ENCODE measurements at places on chromosomes 7 and 10.

- no peak for DNase-seq
These were observed 15.0 kb upstream of the SLK start for GRCh38 chr10:103951942-103952341.

GRCh38 chr7:906776-907157 lies 30.4 kb downstream of the GET4 start:
- DNase-seq: no peak

DNA sequence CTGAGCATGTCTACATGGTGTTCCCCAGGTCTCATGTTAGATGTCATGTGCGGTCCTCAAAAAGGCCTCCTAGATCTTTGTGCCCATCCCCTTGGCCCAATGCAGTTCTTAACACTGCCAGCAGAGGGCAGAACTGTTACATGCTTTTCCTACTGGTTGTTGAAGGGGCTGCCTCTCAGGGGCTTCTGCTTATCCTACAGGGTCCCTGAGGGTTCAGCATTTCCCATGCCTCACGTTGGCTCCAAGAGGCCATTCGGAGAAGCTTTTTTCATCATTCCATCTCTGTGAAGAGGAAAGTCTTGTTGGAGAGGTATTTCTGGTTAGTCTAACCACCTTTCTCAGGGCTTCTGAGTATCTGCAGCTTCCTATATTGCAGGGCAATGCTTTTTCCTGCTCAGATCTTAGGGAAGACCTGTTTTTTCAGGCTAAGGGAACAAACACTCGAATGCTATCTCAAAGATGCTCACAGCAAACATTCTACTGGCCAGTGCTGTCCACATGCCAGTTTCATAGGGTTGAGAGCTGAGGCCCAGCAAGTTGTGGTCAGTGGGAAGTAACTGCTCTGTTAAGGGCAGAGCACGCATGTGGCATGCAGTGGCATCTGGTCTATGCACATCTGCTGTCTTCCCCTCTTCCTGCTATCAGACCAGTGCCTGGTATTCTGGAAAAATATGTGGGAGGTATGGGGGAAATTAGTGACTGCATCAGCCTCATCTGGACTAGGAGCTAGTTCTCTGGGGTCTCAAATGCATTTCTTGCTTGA lies 31.5 kb downstream of the MBL2 start:
- peak; percentile 5 for DNase-seq

DNA sequence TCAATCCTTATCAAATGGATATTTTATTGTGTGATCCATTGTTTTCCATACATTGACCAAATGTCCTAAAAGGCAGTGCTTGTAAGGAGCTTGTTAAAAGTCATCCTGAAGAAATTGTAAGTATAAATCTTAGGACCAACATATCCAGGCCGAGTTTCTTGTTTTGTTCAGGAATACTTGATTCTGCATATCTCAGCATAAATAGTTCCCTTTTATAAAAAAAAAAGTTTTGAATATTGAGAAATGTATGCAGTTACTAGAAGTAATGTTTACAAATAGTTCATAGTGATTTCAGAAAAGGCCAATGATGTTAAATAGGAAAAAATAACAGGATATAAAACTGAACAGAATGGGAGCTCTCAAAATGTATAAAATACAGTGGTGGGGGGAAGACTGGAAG lies 6.6 kb downstream of the GRID1 start:
- DNase-seq: no peak

- DNase-seq: no peak
These were observed 11.2 kb upstream of the JAKMIP3 start for GRCh38 chr10:132054564-132054963.

All from stimulated activated CD4-positive, alpha-beta T cell treated with anti-CD3 and anti-CD28 coated beads, Interleukin-4, amount 100 ng/mL, for 4 hours (primary cell).